Stimulated activated CD4-positive, alpha-beta T cell treated with anti-CD3 and anti-CD28 coated beads, Interleukin-2, amount 100 ng/mL, for 24 hours (primary cell): ENCODE measurements at places on chromosomes 16 and 17.

DNA sequence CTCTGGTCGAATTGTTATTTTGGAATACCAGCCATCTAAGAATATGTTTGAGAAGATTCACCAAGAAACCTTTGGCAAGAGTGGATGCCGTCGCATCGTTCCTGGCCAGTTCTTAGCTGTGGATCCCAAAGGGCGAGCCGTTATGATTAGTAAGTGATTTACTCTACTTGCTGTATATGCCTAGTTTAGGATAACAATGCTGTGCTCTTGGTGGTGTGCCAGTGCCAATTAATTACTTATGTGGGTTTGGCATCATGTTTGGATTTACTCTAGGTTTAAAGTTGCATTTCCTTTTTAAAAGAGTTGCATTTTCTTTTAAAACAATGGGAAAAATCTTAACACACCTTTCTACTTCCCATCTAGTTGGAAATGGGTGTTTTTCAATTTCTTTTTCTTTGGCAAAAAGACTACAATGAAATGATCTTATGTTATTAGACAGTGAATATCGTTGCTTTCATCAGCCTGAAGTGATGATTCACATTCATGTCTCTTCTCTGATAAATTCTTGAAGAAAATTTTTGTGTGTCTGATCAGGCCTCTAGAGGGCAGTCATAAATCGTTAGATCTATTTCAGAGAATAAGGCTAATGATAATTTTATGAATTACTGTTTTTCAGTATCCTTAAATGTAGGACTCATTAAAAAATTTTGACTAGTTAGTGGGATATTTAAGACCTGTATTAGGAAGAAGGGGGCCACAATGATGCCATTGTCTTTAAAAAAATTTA is 5.6 kb downstream of the SF3B3 start:
- no peak for DNase-seq

- DNase-seq = no peak
These were observed 269.3 kb upstream of the TBX2 start for GRCh38 chr17:61130330-61130729.

DNA sequence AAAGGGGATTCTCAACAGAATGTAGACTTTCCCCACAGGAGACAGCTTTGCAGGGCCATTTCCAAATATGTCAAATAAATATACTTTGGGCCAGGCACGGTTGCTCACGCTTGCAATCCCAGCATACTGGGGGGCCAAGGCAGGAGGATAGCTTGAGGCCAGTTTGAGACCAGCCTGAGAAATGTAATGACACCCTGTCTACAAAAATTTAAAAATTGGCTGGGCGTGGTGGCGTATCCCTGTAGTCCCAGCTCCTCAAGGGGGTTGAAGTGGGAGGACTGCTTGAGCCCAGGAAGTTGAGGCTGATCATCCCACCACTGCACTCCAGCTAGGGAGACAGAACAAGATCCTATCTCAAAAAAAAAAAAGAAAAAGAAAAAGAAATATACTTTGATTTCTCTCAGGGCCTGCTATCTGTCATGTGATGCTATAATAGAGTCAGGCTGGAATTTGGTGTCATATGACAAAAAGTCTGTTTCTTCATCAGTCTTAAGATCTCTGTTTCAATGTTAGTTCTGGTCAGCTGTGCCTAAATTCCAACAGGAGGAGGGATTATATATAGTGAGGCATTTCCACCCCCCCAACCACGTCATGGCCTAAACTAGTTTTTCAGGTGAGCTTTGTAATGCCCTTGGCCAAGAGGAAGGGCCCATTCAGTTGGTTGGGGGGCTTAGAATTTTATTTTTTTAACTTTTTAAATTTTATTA is 4.3 kb upstream of the ZDHHC7 start:
- DNase-seq = no peak

GRCh38 chr16:6038941-6039645 is 941.5 kb upstream of the EEF2KMT start:
- DNase-seq = no peak

- no peak for DNase-seq
These were observed 41.0 kb downstream of the USP22 start for GRCh38 chr17:21001813-21002221.

- DNase-seq = no peak
These were observed 45.0 kb upstream of the SMURF2 start for GRCh38 chr17:64707050-64707591.

- DNase-seq = no peak
These were observed 259.8 kb upstream of the MON1B start for GRCh38 chr16:76931186-76931585.

DNA sequence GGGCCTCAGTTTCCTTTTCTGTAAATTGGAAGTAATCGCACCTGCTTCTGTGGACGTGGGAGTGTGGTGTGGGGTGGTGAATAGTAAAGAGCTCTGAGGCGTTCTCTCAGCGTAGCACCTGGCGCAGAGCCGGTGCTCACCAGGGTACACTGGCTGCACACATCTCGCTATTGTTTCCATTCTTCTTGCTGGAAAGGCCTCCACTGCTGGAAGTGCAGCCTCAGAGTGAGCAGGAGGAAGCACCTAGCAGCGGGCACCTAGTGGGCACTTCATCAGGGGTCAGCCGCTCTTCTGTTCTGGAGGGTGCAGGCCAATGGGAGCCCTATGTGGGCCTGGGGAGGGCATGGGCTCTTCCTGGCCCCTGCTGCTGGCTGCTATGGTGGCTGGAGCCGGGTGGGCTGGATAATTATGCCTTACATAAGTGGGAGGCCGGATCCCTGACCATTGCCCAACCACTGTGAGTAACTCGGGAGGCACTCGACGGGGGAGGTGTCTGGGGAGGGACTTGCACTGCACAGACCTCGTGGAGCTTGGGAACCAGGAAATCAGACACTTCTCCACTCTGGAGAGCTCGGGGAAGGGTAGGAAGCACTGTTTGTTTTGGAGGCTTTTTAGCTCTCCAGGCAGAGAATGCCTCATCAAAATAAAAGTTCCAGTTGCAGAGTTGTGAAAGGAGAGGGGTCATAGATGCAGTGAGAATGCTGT is 1.7 kb downstream of the MAP2K3 start:
- peak; percentile 34 for DNase-seq

- DNase-seq = no peak
These were observed 4.5 kb downstream of the PLLP start for GRCh38 chr16:57279780-57280638.

DNA sequence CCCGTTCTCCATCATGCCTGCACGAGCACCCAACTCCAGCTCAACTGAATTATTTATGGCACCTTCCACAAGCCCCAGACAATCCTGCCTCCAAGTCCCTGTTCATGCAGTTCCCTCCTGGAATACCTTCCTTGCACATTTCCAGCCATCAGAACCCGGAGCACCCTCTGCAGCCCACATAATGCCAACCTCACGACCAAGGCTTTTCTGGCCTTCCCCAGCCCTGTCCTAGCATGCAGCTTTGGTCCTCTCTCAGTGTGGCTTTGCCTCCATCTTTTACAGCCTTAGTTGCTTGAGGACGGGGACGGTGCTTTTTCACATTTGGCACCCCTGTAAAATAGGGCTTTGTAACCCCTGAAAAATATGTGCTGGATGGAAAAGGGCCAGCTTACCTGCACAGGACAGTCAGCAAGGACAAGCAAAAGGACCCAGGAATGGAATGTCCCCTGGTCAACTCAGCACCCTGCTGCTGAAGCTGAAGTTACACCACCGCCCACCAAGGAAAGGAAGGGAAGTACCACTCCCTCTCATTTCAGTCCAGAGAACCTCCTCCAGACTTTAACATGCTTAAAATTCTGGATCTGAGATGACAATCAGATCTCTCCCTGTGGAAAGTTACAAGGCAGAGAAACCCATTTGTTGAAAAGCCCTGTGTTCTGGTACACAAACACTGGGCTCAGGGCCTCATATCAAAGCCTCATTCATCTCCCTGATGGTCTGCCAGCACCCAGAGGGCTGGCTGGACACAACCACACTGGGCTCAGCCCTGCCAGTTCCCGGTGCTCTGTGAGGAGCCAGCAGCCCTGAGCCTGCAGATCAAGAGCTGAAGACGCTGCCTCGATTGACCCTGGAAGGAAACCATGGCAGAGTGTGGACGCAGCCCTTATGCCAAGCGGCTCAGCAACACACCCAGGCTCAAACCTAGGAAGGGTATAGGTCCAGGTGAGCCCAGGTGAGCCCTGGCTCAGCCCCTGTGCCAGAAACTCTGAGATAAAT is 2.9 kb downstream of the SLC39A11 start:
- DNase-seq = no peak

DNA sequence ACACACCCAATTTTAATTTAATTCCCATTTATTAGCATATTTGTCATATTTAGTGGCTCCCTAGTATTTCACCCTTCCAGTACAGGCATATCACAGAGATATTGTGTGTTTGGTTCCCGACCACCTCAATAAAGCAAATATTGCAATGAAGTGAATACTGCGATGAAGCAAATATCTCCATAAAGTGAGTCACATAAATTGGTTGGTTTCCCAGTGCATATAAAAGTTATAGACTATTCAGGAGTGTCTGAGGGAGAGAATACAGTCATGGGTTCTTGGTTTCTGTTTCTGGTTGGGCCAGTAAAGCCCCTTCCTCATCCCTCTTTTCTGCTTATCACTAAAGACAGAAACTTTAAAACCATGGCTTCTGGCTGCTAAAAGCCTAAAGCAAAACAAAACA is 295.4 kb upstream of the AXIN2 start:
- no peak for DNase-seq

DNA sequence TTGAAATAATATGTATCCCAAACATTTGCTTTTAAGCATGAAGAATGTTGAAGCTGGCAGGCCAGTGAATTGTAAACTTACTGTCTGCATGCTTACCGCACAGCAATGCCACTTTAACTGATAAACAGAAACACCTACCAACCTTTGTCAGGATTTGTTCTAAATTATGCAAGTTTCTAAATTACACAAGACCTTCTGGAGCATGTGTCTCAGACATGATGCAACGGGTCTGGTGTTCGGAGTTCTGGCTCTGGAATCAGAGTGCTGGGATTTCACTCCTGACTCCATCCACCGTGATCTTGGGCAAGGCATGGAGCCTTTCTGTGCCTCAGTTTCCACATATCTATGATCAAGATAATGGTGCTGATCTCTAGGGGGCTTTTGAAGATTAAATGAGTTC is 111.2 kb downstream of the CCT6B start:
- no peak for DNase-seq

GRCh38 chr17:75205793-75206163 is 299 bp downstream of the NUP85 start:
- no peak for DNase-seq

GRCh38 chr16:81458149-81458669 is 13.6 kb downstream of the CMIP start:
- no peak for DNase-seq

GRCh38 chr17:49715216-49715615 is 7.5 kb upstream of the SLC35B1 start:
- peak; percentile 27 for DNase-seq

DNA sequence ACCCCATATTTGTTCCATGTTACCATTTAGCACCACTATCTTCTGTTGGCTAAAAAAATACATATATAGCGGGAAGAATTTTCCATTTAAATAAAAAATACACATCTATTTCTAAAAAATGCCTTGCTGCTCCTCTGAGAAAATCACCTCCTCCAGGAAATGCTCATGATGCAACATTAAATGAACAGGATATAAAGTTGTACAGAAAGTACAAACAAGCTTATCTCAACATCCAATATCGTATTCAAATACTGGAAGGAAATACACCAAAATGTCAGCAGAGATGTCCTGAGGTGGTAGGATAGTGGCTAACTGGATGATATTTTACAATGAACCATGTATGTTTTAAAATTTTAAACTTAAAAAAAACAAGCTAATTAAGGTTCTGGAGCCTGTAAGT is 21.3 kb downstream of the GNA13 start:
- no peak for DNase-seq

- no peak for DNase-seq
These were observed 175.4 kb downstream of the SEC14L1 start for GRCh38 chr17:77316191-77316641.

DNA sequence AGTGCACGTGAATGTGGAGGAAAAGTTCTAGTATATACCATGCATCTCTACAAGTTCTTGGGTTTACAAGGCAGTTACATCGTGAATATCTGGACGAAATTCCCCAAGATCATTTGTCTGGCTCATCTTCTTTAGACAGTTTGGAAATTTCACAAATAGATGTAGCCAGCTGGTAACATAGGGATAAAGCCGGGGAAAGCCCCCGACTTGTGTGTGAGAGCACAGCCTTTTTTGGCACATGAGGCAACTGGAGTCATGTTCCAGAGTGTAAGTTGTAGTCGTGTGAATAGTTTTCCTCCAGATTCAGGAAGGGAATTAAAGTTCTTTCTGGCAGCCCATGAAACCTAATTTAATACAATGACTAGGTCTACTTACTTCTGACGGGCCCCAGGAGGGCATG is 62.3 kb downstream of the MARCHF10 start:
- DNase-seq = no peak

DNA sequence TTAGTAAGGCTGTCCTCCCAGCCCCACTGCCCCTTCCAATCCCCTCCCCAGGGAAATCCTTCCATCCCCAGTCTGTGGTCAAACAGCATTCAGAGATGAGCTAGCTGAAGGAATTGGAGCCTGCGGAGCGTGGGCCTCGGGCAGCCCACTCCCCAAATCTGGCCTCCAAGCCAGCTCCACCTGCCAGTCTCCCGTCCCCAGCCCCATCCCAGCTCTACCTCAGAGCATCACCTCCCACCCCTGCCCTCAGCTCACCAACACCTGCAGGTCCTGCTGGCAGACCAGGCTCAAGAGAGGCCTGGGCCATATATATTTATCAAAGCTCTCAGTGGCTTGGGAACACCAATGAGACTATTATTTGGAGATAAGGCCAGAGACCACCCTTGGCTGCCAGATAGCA is 5.2 kb upstream of the SPPL2C start:
- DNase-seq = no peak

- DNase-seq = no peak
These were observed 115.0 kb upstream of the SEC14L1 start for GRCh38 chr17:77025781-77026180.

GRCh38 chr16:26709175-26709574 is 357.6 kb upstream of the C16orf82 start:
- no peak for DNase-seq
